ENCODE measurements at places on chromosomes 2 and 18. TPM values are rescaled to one million over a fixed set of nuclear protein-coding genes. Genes with fewer than 3 reads are reported as not detected.

The OXER1 gene
- 0.18 TPM for total RNA-seq

The MBP gene
- total RNA-seq = 21.9 TPM

The SCN7A gene
- 0.99 TPM for total RNA-seq

The ANO7 gene
- not detected for total RNA-seq

The TP53I3 gene
- total RNA-seq = 85.2 TPM

The DIPK1C gene
- total RNA-seq = not detected

The ALK gene
- not detected for total RNA-seq

The ALPI gene
- total RNA-seq = not detected

The SCTR gene
- not detected for total RNA-seq

The MARCO gene
- total RNA-seq = 4.2 TPM

The SH2D6 gene
- not detected for total RNA-seq

The CFAP53 gene
- not detected for total RNA-seq

The OSBPL6 gene
- 2.9 TPM for total RNA-seq

The GPR35 gene
- 1.1 TPM for total RNA-seq

The GTF2A1L gene
- 4.0 TPM for total RNA-seq

All from esophagus squamous epithelium (tissue), 5 donors.